ENCODE measurements at places on chromosomes 7 and 10.

- DNase-seq: peak; percentile 93
Measured at GRCh38 chr7:81267508-81267907, 348.7 kb upstream of the SEMA3C start.

DNA sequence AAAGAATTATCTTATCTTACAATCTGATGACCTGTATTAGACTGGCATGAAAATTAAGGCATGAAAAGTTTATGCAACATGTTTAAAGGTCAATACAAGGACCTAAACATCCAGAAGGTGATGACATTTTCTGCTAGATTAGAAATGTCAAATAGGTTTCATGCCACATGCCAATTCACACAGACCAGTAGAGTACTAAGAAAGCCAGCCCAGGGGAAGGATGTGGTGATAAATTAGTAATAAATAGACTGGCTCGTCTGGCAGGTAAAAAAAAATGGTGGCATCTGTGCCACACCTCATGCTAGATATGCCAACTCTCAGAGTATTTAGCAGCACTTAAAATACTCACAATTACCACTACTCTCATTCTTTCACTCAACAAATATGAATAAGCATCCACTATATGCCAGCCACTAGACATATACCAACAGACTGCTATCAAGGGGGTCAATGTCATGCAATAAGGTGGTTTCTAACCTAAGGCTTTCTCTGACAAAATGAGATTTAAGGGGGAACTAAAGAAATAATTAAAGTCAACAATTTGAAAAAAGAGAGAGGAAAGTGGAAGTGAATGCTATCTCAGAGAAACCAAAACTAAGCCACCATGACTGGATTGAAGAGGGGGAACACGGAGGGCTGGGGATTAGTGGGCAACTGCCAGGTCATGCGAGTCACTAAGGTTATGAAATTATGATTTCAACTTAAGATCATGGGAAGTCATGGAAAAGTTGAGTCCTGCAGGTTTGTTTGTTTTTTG lies 83.5 kb downstream of the SGMS1 start:
- no peak for DNase-seq

- peak; percentile 70 for DNase-seq
Measured at GRCh38 chr10:112658900-112659638, 212.1 kb downstream of the VTI1A start.

DNA sequence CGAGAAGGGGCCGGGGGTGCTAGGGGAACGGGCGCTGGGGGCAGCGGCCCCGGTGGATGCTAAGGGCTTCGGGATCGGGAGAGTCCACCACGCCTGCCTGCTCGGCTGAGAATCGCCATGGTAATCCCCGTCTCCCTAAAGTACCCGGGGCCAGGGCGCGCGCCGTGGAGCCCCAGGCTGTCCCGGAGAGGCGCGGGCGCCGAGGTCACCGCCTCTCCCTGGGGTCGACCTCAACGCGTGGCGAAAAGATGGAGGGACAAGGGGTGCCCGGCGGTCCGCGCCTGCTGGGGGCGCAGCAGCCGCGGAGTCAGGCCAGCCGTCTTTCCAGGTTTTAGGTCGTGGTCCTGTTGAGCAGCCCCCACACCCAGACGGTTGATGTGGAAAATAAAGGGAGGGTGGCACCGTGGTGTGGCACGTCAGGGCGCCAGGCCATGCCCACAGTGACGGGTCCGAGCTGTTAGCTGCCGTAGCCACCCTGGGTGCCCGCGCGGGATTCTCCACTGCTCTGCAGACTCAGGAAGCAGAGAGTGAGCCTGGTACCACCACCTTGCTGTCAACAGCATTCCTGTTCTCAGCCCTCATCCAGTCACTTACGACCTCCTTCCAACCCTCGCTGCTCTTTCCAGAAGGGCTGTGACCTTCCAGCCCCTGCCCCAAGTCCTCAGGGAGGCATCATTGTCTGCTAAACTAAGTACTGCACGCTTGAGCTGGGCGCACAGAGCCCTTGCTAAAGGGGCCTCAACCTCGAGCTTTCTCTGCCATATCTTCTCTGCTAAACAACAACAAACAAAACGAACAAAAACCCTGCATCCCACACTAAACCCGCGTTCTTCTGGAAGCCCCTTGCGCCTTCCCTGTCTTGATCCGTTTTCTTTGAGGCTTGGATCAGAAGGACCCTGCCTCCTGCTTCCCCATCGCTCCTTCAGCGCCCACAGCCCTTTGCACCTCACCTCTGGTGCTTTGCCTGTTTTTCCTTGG lies 666 bp downstream of the SMKR1 start:
- no peak for DNase-seq

DNA sequence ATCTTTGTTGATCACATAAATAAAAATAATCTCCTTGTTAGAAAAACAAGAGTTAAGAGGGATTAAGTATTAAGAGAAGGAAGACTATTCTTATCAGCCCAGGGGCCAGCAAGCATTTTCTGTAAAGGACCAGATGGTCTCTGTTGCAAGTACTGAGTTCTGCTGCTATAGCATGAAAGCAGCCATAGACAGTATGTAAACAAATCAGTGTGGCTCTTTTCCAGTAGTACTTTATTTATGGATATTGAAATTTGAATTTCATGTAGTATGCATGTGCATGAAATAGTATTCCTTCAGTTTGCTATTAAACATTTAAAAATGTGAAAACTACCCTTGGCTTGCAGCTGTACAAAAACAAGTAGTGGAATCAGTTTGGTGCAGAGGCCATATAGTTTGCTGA lies 81.7 kb downstream of the STK31 start:
- no peak for DNase-seq

DNA sequence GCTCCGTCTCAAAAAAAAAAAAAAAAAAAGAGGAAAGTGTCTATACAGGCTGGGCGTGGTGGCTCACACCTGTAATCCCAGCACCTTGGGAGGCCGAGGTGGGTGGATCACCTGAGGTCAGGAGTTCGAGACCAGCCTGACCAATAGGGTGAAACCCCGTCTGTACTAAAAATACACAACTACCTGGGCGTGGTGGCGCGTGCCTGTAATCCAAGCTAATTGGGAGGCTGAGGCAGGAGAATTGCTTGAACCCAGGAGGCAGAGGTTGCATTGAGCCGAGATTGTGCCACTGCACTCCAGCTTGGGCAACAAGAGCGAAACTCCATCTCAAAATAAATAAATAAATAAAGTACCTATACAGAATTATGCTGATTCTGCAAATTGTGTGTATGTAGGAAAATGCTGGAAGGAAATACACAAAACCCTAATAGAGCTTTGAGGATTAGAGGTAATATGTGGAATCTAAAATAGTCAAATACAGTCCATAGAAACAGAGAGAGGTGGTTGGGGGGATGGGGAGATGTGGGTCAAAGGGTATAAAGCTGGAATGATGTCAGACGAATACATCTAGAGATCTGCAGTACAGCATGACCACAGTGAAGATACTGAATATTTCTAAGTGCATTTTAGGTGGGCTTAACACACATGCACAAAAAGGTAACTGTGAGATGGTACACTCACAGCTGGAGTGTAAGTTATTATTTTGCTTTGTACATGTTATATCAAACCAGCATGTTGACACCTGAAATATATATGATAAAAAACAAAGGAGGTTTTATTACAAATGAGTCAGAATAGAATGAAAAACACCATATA lies 174.5 kb upstream of the KLF14 start:
- peak; percentile 46 for DNase-seq

GRCh38 chr7:149248777-149249176 lies 9.3 kb downstream of the ZNF212 start:
- DNase-seq: no peak

DNA sequence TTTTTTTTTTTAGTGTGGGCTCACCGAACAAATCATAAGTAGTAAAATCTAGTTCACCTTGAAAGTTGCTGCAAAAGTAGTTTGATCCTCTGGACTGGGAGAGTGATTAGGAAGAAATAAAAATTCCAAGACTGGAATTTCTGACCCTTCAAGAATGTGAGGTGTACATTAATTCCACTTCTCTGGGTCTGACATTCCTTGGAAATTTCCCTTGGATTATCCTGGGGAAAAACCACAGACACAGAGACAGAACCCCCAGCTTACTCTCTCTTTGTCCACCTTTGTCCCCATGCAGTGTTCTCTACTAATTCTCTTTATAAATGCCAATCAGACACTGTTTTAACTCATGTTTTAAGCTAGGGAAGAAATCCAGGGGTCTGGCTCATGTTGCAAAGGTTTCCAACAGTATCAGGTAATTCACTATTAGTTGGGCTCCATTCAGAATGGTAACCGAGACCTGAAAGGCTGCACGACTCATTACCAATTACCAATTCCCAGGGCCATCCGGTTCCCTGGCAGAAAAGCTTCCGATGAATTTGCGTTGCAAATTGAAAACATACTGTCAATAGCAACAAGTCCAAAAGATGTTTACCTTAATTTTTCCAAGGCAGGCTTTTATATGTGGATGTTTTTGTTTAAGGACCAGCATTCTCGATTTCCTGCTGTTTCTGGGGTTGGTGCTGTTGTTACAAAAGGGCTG lies 86.3 kb downstream of the BAMBI start:
- DNase-seq: no peak

- no peak for DNase-seq
Measured at GRCh38 chr10:31166606-31167005, 134.9 kb upstream of the ZNF438 start.

DNA sequence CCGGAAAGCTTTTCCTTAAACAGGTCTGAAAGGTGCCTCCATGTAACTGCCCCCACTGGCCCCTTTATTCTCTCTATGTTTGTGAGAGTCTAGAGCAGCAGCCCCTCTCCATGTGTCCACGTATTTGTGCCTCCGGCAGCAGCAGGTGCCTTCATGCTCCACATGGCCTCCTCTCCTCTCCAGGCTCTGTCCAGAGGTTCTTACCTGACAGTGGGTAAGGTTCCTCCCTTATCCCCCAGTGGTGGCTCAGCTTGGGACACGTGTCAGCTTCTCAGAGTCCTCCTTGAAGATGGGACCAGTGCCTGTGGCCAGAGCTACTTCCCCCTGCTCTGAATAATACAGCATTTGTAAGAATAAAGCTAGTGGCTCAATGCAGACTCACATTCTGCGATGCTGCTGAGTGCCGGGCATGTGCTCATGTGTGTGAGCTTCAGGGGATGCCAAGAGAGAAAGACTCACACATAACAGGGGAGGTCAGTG lies 7.9 kb downstream of the CALML3 start:
- no peak for DNase-seq

DNA sequence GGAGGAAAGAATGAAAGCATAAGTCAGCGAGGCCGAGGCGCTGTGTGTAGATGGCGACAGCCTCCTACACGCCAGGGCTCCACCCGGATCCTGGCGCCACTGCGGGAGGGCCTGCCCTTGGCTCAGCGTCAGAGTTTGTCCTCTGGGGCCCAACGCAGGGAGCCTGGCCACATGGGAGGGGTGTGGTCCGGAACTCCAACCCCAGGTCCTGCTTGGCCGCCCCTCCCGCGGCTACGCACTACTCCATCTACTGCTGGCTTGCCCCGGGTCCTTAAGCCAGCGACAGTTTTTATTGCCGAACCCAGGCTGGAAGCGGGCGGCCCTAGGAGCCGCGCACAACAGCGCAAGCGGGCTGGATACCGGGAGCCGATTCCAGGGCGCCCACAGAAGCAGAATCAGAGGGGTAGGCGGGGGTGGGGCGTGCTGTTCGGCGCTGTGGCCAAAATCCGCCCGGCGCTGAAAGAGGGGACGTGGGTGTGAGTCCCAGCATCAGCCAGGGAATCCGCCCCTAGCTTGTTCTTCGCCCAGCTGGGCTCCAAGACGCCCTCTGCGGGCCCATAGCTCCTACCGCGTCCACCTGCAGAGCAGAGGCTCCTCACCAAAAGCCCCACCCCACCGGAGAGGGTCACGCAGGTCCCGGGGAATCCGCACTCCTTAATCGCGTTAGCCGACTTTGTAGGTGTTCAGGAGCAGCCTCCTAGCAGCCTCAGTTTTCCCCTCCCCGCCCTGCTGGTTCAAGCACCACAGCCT lies 4.5 kb downstream of the KAZALD1 start:
- peak; percentile 70 for DNase-seq

DNA sequence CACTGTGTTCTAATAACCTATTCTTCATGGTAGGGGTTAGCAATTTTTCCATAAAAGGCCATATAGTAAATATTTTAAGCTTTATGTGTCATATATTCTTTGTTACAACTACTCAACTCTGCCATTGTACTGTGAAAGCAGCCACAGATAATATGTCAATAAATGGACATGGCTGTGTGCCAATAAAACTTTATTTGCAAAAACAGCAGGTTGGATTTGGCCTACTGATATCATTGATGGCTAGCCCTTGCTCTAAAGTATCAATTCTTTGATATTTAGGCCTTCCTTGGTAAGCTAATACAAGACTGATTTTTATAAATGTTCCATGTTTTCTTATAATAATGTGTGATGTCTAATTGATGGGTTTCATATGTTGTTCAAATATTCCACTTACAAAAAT lies 77.2 kb upstream of the OPALIN start:
- no peak for DNase-seq
